Glutamatergic neuron (in vitro differentiated cells): ENCODE measurements at places on chromosomes 12 and 14.

DNA sequence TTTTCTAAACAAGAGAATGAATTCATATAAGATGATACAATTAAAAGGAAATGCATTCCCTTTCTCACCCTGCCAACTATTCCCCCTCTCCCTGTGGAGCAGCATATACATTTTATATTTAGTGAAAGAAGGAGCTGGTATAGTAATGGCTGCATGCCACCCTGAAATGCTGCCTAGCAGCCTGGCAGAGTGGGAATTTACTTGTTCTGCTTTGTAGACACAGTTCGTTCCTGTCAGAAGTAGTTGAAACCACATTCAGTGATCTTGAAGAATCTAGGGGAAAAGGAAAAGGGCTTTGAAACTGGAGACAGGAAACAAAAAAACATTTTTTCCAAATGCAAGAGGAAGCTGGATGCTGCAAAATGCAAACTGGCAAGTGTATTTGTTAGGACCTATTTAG lies 176.0 kb upstream of the PLEKHA5 start:
- no peak for DNase-seq

DNA sequence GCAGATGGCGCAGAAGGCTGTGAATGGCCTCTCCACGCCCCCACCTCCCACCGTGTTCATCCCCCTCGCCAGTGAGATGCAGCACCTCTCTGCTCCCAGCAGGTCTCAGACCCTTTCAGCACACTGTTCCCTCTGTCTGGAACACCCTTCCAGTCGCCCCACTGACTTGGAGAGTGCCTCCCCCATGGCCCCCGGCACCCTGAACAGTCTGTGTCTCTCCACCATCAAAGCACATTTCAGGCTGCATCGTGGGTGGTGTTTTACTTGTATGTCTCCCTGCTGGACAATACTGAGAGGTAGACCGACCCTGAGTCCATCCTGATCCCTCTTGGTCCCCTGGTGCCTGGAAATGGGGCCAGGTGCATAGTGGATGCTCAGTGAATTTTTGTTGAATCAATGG lies 34.9 kb downstream of the CACNA2D4 start:
- DNase-seq = no peak

GRCh38 chr14:33454022-33454595 lies 496.8 kb downstream of the EGLN3 start:
- DNase-seq = no peak

GRCh38 chr12:89857652-89858274 lies 149.1 kb upstream of the ATP2B1 start:
- DNase-seq = no peak

DNA sequence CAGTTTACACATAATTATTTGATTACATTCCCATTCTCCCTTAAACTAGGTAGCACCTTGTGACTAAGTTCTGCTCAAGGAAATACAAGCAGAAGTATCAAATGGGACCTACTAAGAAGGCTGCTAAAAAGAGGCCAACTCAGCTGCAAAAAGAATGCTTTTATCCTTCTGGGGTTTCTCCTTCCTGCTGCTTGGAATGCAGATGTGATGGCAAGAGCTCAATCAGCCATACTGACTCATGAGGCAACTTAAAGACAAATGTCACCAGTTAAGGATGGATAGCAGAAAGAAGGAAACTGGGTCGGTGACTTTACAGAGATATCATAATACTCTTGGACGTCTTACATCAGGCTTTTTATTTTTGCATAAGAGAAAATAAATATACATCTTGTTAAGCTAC lies 38.0 kb upstream of the RAP1B start:
- DNase-seq = no peak

DNA sequence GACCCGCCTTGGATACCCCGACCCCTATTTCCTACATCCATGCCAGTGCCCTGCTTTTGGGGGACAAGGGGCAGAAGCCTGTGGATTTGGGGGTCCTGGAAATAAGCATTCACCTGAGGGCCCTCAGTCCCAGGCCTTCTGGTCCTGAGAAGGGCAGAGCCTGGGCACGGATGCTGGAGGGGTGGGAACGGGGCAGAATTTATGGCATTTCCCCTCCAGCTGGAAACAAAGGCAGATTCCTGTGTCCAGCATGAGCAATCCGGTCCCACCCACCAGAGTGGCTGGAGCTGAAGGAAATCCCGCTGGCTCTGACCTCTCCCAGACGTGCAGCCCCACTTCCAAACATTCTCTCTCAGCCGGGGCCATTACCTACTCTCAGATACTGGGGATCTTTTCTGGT lies 9.3 kb downstream of the ANKRD33 start:
- no peak for DNase-seq

- no peak for DNase-seq
These were observed 54.9 kb upstream of the NCOR2 start for GRCh38 chr12:124622331-124622730.

DNA sequence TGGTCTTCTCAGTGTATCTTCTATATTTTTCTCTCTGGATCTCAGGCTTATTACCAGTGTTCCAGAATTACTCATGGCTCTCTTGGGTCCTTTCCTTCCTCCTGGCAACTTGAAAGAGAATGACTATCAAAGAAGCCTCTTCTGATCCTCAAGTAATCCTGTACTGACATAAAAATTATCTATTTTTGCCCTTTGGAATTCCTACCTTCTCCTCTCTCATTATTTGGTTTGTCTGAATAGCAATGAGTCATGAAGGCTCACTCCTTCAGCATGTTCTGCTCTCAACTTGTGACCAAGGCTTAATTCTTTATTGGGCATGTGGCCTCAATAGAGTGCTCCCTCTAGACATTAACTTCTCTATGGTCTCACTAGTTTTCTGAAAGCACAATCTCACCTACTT lies 553.6 kb upstream of the ATP2B1 start:
- no peak for DNase-seq

DNA sequence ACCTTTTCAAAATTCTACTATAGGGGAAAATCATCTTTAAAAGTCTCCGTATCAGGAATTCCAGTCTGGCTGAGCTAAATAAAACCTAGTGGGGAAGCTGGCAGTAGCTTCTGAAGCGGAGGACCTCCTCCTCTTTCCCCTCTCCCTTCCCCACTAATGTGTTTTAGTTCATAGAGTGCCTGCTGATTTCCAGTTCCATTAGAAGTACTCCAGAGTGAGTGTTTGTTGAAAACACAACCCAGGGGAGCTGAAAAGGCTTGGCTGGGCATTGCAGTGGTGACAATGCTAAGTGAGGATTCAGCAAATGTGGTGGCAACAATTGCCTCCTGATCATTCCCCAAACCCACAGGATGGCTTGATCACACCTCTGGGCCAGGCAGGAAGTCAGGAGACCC lies 144.2 kb upstream of the FRMD6 start:
- DNase-seq = peak; percentile 30

DNA sequence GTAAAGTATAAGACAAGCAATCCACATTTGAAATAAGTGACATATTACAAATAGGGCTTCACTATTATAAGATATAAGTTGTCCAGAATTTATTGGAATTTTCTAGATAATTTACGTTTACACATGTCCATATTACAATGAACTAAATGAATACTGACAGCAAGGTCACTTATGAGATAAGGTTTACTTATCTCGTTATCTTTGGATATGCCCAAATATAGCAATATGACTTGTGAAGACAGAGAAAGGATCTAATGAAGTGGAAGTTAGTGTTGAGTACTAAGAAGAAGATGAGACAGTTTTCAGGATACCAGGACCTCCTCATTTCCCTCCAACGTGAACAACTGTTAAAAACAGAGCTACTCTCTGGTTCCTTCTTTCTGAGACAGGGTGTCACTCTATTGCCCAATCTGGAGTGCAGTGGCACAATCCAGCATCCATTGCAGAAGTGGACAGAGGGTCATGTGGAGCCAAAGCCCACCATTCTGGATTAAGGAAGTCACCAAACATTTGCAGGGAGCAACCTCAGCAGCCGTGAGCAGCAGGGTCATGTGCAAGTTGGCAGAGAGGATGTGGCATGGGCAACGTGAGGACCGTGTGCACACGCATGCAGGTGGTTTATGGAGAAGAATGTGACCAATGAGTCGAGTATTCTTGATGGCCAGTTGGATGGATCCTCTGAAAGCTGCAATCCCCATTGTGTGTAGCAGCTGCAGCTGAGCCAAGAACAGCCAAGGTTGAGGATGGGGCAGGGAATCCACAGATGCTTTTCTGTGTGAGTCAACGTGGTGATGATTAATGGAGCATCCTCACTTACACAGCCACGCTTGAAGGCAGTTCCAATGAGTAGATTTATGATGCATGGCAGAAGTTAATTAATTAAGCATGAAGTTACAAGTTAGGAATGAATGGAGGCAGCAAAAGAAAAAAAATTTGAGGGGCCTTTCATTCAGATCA lies 111.0 kb downstream of the BICD1 start:
- no peak for DNase-seq
